ENCODE measurements at places on chromosomes 7 and 10.

DNA sequence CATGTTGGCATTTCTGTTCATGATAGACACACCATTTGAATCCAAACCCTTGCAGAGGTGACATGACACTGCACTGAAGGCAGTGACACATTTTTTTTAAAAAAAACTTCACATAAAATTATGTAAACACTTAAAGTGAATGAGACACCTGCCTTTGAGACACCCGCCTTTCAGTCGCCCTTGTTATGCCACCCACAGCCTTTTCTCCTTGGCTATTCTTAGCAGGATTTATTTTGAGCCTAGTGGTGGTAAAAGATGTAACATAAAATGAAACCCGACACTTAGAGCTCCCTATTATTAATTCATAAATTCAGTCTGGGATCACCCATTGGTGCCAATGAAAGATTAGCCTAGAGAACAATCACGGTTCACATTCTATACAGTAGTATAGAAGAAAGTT lies 161.3 kb downstream of the DYNC1I1 start:
- no peak for DNase-seq

- peak; percentile 64 for DNase-seq
Observed at GRCh38 chr7:131108212-131108940, 219.3 kb upstream of the MKLN1 start.

- peak; percentile 88 for DNase-seq
Observed at GRCh38 chr7:150898475-150899011, 46.2 kb downstream of the AOC1 start.

DNA sequence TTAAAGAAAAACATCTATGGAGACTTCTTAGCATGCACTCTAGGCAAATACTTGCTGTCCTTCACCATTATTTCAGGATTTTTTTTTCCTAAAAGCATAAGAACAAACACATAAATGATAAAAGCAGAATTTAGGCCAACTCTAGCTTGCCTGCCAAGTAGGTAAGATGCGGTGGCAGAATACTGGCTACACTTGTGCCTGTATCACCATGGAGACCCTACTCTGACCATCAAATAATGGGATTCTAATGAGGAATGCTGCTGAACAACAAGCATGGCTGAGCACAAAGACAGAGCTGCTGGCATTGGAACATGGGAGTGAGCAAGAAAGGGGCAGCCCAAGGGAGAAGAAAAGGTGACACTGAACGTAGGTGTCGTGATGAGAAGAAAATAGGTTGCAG lies 18.5 kb upstream of the TAS2R40 start:
- DNase-seq = no peak

DNA sequence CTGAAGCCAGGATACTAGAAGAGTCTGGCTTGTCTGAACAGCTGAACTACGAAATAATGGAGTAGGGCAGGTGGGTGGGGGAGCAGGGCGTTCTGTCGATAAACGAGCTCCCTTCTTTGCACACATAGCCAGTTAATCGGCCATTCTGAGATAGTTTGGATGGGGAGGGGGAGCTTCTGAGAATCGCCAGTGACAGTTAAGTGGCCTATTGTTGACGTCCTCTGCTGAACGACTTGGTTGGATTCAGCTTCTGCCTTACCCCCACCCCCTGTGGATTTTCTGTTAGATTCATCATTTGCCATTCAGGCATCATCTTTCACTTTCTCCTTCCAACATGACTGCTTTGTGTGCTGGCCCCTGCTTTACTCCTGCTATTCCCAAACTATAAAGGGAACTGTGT lies 520 bp downstream of the CPA5 start:
- no peak for DNase-seq

DNA sequence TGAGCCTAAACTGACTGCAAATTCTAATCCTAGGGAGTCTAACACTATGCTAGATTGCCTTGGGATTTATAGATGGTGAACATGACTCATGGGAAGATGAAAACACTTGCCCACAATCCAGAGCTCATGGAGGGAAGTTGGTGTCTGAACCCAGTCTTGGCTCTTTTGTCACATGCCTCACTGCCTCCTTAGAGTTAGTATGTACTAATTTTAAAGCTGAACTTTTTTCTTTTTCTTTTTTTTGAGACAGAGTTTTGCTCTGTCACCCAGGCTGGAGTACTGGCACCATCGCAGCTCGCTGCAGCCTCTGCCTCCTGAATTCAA lies 14.4 kb downstream of the MRPL32 start:
- DNase-seq = no peak

GRCh38 chr10:31728698-31729224 lies 199.9 kb downstream of the ARHGAP12 start:
- DNase-seq = no peak

GRCh38 chr10:45408421-45409319 lies 34.7 kb downstream of the ALOX5 start:
- DNase-seq = no peak

DNA sequence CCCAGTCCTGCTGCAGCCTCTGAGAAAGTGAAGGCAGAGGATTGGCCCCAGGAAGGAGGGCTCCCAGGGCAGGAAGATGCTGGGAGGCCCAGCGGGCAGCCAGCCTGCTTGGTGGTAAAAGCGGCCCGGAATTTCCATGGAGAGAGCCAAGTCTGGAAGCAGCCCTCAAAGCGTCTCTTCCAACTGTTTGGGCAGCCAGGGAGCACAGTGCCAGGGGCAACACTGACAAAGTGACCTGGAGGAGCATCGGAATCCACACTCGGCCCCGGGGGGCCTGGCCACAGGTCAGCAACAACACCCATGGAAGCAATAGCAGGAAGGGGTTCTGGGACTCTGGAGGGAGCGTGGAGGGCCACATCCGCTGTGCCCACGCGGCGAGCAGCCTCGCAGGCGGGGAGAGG lies 63.2 kb upstream of the FGFR2 start:
- DNase-seq = no peak

DNA sequence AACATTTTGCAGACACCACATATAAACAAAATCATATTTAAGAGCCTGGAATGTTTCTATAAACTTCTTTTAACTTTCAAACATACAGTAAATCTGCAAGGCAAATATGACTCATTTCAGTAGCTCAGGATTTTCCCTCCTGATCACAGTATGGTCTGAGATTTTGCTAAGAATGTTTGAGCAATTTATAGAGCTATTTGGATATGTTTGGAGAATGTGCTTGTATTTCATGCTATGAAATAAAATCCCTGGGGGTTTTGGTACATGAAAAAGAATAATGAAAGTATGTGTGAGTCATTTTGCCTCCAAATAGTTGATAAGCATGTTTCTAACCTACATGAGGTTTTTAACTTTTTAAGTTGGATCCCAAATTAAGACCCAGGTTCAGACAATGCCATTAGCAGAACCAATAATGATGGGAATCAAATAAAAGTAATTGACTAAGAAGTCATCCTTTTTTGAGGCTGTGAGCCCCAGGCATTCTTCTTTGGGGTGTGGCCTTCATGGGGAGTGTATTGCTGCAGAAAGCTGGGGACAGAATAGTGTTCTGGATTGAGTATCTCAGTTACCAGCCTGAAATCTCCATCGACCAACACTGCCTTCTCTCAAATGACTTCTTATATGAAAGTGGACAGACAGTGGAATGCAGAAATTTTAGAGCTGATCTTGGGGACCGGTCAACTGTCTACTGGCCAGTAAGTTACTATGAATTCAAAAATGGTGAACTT lies 66.1 kb upstream of the AGBL3 start:
- DNase-seq = no peak

DNA sequence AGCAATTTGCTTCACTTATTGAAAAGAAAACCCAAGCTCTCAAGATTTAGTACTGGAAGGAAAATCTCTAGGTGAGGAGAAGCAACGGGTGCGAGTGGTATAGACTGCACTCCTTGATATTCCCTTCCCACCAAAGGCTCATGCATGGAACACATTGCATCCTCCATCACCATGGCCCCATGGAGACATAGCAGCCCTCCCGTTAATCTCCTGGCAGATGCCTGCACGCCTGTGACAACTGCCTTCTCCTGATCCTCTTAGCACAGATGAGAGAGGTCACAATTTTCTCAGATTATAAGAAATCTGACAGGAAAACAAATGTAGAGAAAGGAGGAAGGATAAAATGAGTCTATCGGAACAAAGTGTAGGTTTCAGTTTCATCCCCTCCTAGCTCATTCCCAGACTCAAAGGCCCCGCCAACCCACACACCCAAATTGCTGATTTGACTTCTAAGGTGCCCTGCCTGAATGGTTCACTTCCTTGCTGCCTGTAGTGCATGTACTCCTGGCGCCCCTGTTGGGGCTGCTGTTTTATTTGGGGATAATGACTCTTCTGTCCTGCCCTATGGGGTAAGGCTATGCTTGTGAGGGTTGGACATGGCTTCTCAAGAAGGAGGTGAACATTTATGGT lies 50.0 kb downstream of the PLXNA4 start:
- no peak for DNase-seq

DNA sequence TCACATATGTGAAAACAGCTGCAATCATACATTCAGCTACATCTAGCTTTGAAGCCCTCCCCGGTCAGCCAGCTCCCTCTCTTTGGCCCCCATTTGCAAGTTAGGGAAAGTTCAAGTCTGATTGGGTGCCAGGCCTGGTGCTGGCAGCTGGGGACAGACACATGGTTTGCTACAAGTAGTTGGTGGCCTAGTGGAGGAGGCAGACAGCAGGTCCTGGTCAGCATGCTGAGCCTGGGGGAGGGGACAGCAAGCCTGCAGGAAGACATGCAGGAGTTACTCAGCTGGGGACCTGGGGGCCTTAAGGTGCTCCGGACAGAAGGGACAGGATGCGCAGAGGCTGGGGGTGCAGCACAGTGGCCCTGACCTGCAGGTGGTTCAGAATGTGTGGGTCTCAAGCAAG lies 956.9 kb upstream of the ZNF722 start:
- DNase-seq = no peak

DNA sequence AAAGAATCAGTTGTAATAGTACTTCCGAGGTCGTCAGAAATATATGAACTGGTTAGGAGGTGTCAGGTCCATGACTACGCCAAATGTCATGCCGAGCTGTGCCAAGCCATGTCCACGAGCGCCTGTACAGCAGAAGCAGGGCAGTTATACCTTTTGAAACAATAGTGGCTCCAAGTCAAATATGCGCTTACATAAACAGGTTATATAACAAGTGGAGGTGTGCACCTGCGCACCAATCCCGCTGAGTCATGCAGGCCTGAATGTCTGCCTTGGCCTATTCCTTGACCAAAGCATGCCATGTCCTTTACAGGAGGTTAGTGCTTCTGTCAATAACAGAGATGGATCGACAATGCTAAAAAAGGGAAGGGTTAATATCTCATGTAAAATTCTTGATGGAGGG lies 21.3 kb upstream of the TRUB1 start:
- DNase-seq = no peak
